Stomach (tissue), 19 donors: ENCODE measurements at places on chromosomes 2 and 18. TPM values are rescaled to one million over a fixed set of nuclear protein-coding genes. Genes with fewer than 3 reads are reported as not detected.

DNA sequence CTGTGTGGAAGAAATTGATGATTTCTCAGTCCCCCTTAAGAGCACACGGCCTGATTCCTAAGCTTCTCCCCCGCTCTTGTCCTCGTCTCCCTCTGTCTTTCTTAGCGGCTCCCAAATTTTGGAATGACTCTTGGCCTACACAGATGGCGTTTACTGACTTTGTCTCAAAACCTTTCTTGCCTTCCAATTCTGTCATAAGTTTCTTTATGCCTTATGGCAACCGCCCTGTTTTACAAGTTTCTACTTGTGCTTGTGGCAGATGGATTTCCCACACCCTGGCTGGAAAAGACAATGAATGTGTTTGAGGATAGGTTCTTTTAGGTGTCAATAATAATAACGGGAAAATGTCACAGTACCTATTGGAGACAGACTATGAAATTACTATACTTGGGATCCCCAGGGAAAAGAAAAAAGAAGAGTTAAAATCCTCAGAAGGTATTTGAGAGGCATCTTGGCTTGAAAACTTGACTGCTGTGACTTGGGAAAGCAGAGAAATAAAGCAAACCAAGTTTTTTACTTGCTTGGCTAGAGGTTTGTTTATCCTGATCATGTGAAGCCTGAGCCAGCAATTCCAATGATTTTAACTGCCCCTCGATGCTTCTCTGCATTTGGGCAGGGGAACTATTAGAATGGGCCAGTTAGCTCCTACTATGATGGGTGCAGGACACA lies 276.4 kb downstream of the HRH4 start:
- DNase-seq, result no peak

DNA sequence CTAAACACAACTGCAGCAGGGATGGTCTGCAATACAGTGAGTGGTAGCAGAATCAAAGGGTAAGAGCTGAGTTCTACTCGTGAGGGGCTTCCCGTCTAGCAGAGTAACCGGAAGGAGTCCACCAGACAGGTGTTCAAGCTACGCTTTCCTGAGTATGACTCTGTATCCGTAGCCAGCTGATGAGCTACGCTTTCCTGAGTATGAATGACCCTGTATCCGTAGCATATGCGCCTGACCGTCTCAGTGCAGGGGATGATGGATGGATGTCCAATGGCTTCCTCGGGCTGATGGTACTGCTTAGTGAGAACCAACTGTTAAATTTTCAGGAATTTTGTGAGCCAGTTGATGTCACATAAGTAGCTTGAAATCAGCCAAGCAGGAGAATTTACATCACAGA lies 244.1 kb upstream of the MYT1L start:
- no peak for DNase-seq

- no peak for DNase-seq
Observed at GRCh38 chr2:46831869-46832265, 83.7 kb downstream of the MCFD2 start.

DNA sequence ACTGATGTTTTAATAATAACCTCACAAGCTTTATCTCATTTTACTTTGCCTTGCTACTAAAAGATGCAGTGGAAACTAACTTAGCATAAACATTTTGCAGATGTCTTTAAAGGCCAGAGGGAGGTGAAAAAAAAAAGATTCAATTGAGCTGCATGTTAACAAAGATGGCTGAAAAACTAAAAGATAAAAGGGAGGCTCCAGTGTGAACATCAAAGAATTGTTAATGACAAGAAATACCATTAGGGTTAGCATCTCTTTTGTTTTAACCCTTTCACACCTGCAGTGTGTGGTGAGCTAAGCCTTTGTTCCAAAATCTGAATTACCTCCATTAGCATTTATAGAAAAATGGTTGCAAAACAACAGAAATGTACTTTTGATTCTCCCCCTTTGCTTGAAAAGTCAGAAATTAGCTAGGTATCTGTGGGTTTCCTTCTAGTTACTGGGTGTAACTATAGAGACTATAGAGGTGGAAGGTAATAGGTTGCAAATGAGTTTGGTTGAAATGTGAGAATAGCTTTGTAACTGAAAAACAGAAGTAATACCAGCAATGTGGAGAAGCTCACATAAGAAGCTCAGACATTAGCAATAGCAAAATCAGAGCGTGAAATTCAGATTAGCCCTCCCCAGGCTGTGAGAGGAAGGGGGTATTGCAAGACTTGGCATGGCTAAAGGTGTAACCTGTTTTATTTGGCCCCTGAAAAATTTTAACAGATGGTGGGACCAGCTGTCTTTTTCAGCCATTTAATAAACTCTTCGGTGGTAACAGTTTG lies 34.8 kb upstream of the SP5 start:
- DNase-seq, result no peak

- DNase-seq, result no peak
Observed at GRCh38 chr2:142052220-142052863, 78.5 kb downstream of the LRP1B start.

Gene SKA1
- polyA plus RNA-seq, result 2.1 TPM

- DNase-seq, result no peak
Observed at GRCh38 chr18:60549338-60549960, 176.9 kb upstream of the MC4R start.

Gene TUBB8B
- polyA plus RNA-seq, result not detected

- DNase-seq, result no peak
Observed at GRCh38 chr2:134240061-134240460, 13.8 kb upstream of the MGAT5 start.

Gene NFU1
- 62.7 TPM for polyA plus RNA-seq

DNA sequence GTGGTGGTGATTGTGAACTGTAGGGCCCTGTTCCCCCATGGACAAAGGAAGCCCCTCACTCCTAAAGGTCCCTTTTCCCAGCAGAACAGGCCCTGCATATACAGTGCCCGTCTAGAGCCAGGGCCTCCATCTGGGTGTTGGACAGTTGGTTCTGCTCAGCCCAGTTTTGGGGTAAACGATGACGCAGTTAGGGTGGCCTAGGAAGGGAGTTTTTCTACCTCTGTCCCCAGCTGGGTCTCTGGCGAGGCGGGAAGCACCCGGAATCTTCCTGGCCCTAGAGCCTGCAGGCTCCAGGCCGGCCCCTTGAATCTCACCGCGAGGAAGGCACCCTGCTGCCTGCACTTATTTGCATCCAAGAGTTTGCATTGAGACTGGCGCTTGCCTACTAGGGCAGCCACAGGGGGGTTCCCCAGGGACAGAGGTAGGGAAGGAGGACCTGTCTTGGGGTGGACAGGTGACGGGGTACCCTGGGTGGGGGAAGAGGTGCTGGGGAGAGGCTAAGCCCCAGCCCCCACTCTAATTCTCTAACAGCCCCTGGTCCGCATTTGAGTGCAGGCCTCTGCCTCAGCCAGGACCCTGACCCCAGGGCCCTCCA lies 529 bp upstream of the MTA3 start:
- DNase-seq, result peak; percentile 72

GRCh38 chr2:198628596-198628995 lies 824.2 kb downstream of the PLCL1 start:
- no peak for DNase-seq

GRCh38 chr18:10353791-10354190 lies 100.6 kb upstream of the APCDD1 start:
- DNase-seq, result no peak

Gene UNC80
- 0.08 TPM for polyA plus RNA-seq

DNA sequence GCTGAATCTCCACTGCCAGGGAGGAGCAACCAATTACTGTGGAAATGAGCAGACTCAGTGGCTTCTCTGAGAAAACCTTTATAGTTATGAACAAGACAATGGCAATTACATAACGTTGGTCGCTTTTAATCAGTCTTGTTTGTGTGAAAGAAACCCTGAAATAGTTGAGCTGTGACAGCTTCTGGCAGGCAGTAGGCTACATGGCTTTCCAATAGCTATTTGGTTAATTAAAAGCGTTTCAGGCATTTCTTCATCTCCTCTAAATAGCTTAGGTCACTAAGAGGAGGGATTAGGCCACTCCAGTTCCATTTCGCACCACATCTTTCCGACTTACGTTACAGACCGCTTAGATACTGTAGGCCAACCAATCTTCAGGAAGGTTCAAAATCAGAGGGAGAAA lies 794.4 kb upstream of the ID2 start:
- DNase-seq, result no peak

- no peak for DNase-seq
Observed at GRCh38 chr18:4102901-4103300, 352.2 kb downstream of the DLGAP1 start.

GRCh38 chr2:38148501-38148900 lies 72.5 kb upstream of the CYP1B1 start:
- peak; percentile 23 for DNase-seq

- peak; percentile 79 for DNase-seq
Observed at GRCh38 chr2:172253190-172254052, 150.7 kb upstream of the DLX2 start.

DNA sequence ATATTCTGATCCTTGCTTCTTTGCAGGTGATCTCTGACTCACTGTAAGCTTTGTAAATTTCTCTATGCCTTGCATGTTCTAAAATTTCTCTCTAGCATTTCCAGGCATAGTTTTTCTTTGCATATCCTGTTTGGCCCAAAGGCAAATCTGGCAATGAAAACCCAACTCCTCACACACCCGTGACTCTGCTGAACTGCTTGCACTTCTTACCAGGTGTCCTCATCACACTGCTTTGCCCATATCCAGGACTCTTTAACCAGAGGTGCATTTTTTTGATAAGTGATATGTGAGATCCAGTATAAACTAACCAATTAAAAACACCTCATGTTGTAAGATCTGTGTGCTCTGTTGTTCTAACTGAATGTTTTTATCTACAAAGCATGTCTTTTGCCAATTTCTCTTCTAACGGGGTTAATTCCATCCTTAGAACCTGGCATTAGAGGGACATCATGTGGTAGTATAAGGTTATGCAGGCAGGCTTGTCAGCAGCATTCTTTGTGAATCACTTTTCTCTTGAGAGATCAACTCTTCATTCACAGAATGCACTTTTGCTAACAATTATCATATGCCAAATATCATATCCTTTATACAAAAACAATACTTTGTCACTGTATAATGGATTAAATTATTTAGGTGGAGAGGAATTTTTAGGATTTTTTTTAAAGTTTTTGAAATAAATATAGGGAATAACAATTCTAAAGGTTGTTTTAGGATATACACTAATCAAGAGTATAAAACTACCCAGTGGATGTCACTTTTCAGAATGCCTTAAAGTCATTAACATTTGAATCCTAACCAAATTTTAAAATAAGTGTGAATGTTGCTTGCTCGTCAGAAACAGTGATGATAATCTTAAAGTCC lies 20.8 kb upstream of the TMX3 start:
- no peak for DNase-seq
